ENCODE measurements at places on chromosomes 7 and 10. TPM values are rescaled to one million over a fixed set of nuclear protein-coding genes. Genes with fewer than 3 reads are reported as not detected.

PKD2L1 gene
- total RNA-seq, result 1.5 TPM

IFIT1B gene
- total RNA-seq, result not detected

CTNNA3 gene
- total RNA-seq, result 1.1 TPM

DNA sequence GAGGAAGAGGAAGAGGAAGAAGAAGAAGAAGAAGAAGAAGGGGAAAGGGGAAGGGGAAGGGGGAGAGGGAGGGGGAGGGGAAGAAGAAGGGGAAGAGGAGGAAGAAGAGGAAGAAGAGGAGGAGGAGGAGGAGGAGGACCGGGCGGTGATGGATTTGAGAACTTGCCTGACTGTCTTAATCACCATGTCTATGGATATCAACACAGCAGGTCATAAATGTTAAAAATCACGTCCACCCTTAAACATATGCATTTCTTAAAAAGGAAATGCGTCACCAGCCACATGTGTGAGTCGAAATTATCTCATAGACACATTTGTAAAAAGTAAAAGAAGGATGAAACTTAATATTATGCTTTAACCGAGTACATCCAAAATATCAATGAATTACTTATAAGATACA is 42.1 kb upstream of the INSIG1 start:
- no peak overlapping the region for H3K4me3 ChIP-seq
- H3K36me3 ChIP-seq, result no peaks in the 10 kb centered on the region
- no peak overlapping the region for H3K27ac ChIP-seq
- no peaks in the 10 kb centered on the region for H3K27me3 ChIP-seq
- DNase-seq, result no peak

- no peak for DNase-seq
- H3K4me1 ChIP-seq, result no peaks in the 10 kb centered on the region
- no peak overlapping the region for H3K27ac ChIP-seq
- H3K27me3 ChIP-seq, result peaks cover 16% of the 10 kb centered on the region
- no peaks in the 10 kb centered on the region for H3K36me3 ChIP-seq
Observed at GRCh38 chr7:51430480-51431086, 114.0 kb upstream of the COBL start.

DNA sequence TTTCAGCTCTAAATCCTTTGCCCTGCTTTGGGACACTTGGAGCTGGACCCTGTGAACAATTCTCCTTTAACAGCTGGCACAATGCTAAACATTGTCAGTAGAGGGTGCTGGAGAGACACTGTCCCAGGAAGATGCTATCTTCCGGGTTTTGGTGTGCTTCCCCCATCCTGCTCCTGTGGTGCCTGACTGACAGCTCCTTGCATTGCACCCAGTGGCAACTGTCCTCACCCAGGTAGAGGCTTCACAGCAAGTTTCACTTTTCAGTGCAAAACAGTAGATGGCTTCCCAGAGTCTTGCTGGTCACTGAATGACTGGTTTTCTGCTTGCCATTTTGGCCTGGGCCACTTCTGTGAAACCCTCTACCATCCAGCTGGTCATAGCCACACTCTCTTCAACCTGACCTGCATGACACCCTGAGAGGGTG is 77.3 kb downstream of the CDC14C start:
- no peak for DNase-seq
- no peak overlapping the region for H3K27ac ChIP-seq
- no peak overlapping the region for H3K4me3 ChIP-seq
- H3K27me3 ChIP-seq, result no peaks in the 10 kb centered on the region

GRCh38 chr7:50584386-50584785 is 19.2 kb upstream of the DDC start:
- DNase-seq, result no peak
- H3K4me3 ChIP-seq, result no peak overlapping the region
- H3K27ac ChIP-seq, result no peak overlapping the region
- no peaks in the 10 kb centered on the region for H3K27me3 ChIP-seq
- no peaks in the 10 kb centered on the region for H3K36me3 ChIP-seq

DNA sequence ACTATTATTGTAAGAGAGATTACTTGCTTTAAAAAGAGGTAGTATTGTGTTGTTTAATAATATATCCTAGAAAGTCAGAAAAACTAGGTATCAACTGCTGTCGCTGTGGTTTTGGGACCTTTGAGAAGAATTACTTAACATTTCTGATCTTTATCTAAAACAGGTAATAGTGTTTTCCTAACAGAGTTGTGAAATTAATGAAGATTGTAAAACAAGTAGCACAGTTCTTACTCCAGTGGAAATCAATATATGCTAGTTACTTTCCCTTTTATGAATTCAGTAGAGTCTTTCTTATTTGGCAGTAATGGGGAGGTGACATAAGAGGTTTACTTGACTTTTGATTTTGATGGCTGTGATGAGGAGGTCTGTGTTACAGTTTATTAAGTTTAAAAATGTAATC is 58.1 kb downstream of the KIF20B start:
- H3K4me1 ChIP-seq, result no peaks in the 10 kb centered on the region
- no peaks in the 10 kb centered on the region for H3K27me3 ChIP-seq
- no peaks in the 10 kb centered on the region for H3K36me3 ChIP-seq
- H3K4me3 ChIP-seq, result no peak overlapping the region
- no peak for DNase-seq

DNA sequence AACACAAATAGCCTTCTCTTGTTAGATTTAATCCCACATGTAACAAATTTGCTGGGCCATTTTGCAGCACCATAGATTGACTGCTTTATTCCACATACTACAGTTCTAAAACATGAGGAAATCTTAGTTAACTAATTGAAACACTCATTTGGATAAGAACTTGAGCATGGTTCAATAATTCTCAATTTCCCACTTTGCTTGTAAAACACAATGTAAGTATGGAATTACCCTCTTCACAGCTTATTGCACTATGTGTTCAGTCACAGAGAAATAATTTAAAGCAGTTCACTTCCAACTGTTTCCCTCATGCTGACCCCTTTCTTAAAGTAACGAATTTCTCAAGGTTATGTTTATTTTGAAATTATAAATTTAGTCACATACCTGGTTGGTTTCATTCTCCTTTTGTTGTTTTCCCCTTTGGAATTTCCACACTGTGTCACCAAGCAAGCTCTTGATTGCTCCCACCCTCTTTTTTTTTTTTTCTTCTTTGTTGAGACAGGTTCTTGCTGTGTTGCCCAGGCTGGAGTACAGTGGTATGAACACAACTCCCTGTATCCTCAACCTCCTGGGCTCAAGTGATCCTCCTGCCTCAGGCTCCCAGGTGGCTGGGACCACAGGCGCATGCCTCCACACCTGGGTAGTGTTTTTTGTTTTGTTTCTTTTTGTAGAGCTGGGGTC is 425.4 kb downstream of the EXOC4 start:
- DNase-seq, result no peak
- no peak overlapping the region for H3K4me3 ChIP-seq
- H3K27me3 ChIP-seq, result no peaks in the 10 kb centered on the region

DNA sequence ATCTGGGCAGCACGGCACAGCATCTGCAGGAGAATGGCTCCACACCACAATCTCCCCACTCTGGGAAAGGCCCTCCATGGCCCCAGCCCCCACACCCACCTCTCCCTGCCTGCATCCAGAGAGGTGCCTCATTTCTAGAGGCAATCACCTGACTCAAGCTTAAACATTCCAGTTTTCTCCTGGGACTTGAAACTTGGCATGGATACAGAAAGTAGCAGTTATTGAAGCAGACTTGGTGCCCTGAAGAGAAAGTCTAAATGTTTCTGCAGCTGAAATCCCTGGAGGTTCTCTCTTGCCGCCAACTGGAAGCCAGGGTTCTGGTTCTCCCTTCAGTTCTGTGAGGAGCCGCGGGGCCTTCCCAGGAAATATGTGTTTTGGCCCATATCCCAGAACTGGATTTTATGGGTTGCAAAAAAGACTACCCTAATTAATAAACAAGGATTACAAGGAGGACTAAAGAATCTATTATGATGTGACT is 122.8 kb downstream of the SKIDA1 start:
- no peak for DNase-seq
- no peak overlapping the region for H3K27ac ChIP-seq
- no peak overlapping the region for H3K4me3 ChIP-seq
- H3K27me3 ChIP-seq, result no peaks in the 10 kb centered on the region
- H3K36me3 ChIP-seq, result no peaks in the 10 kb centered on the region
- H3K4me1 ChIP-seq, result no peaks in the 10 kb centered on the region

- no peak for DNase-seq
- H3K4me3 ChIP-seq, result no peak overlapping the region
- no peaks in the 10 kb centered on the region for H3K27me3 ChIP-seq
- H3K36me3 ChIP-seq, result no peaks in the 10 kb centered on the region
- H3K4me1 ChIP-seq, result no peaks in the 10 kb centered on the region
Observed at GRCh38 chr10:51112013-51112412, 37.7 kb downstream of the PRKG1 start.

- peak overlapping the region; percentile 97 for H3K27ac ChIP-seq
- H3K27me3 ChIP-seq, result no peaks in the 10 kb centered on the region
- H3K36me3 ChIP-seq, result no peaks in the 10 kb centered on the region
- DNase-seq, result no peak
- H3K4me3 ChIP-seq, result peak overlapping the region; percentile 67
Observed at GRCh38 chr7:129053938-129054437, 923 bp downstream of the TNPO3 start.

GRCh38 chr10:95343573-95343972 is 52.8 kb upstream of the PDLIM1 start:
- no peaks in the 10 kb centered on the region for H3K4me1 ChIP-seq
- no peaks in the 10 kb centered on the region for H3K36me3 ChIP-seq
- no peak for DNase-seq
- no peaks in the 10 kb centered on the region for H3K27me3 ChIP-seq
- H3K27ac ChIP-seq, result no peak overlapping the region

DNA sequence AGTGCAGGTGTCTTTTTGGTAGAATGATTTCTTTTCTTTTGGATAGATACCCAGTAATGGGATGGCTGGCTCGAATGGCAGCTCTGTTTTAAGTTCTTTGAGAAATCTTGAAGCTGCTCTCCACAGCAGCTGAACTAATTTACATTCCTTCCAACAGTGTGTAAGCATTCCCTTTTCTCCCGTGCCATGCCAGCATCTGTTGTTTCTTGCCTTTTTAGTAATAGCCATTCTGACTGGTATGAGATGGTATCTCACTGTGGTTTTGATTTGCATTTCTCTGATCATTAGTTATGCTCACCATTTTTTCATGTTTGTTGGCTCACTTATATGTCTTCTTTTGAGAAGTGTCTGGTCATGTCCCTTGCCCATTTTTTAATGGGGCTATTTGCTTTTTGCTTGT is 486.3 kb downstream of the GALNT17 start:
- H3K27ac ChIP-seq, result no peak overlapping the region
- DNase-seq, result no peak
- H3K4me1 ChIP-seq, result no peaks in the 10 kb centered on the region
- no peaks in the 10 kb centered on the region for H3K36me3 ChIP-seq
- H3K4me3 ChIP-seq, result no peak overlapping the region
- H3K27me3 ChIP-seq, result no peaks in the 10 kb centered on the region

DNA sequence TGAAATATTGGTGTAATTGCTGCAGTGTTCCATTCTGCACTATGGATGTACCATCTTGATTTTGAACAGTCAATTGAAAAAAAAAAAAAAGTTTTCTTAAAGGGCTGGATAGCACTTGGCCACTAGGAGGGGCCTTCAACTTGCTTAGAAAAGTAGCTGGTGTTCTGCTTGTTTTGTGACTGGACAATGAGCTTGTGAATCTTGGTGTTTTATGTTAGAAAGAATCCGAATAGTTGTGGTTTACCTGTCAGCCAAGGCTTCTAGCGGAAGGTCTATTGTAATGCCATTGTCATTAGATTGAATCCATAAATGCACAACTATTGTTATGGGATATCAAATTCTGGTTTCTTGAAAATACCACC is 77.1 kb downstream of the BMPER start:
- H3K27ac ChIP-seq, result no peak overlapping the region
- H3K27me3 ChIP-seq, result no peaks in the 10 kb centered on the region
- H3K4me3 ChIP-seq, result no peak overlapping the region
- no peaks in the 10 kb centered on the region for H3K4me1 ChIP-seq

DNA sequence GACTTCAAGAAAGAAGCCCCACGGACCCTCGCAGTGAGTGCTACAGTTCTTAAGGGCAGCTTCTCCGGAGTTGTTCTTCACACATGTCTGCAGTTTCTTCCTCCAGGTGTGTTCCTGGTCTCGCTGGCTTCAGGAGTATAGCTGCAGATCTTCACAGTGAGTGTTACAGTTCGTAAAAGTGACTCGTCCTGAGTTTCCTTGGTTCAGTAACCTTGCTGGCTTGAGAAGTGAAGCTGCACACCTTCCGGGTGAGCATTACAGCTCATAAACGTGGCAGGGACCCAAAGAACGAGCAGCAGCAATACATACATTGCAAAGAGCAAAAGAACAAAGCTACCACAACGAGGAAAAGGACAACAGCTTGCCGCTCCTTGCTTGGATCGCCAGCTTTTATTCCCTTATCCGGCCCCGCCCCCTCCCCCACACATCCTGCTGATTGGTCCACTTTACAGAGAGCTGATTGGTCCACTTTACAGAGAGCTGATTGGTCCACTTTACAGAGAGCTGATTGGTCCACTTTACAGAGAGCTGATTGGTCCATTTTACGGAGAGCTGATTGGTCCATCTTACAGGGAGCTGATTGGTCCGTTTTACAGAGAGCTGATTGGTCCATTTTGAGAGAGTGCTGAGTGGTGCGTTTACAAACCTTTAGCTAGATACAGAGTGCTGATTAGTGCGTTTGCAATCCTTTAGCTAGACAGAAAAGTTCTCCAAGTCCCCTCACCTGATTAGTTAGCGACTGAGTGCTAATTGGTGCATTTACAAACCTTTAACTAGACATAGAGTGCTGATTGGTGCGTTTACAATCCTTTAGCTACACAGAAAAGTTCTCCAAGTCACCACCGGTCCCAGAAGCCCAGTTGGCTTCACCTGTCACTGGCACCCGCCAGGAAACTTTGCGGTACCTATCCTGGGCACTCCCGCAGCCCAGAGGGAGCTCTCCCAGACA is 165.3 kb downstream of the AGMO start:
- H3K27ac ChIP-seq, result no peak overlapping the region
- no peaks in the 10 kb centered on the region for H3K36me3 ChIP-seq
- H3K4me3 ChIP-seq, result no peak overlapping the region
- H3K4me1 ChIP-seq, result no peaks in the 10 kb centered on the region
- H3K27me3 ChIP-seq, result no peaks in the 10 kb centered on the region

DNA sequence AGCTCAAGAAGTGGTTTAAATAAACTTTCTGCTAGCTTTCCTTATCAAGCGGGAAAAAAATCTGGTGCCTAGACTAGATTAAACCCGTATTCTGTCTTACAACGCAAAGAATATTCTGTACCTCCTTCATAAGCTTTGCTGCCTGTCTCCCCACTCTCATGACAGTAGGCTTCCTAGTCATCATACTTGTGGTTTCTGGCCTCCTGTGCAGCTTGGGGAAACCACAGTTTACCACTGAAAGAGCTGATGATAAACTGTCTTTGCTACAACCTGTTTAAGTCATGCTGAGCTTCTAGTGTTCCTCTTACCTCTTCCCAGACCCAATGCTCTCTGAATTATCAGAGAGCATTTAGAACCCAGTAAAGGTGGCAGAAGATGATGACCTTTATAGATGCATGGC is 55.0 kb downstream of the PODXL start:
- H3K27ac ChIP-seq, result no peak overlapping the region
- DNase-seq, result no peak
